Activated naive CD4-positive, alpha-beta T cell treated with anti-CD3 and anti-CD28 coated beads, Interleukin-2, amount 50 U/mL, for 16 hours (primary cell): ENCODE measurements at places on chromosomes 2 and 18.

GRCh38 chr2:60989259-60989658 is 28.3 kb upstream of the PEX13 start:
- no peak for DNase-seq

GRCh38 chr2:84972207-84972783 is 1.3 kb downstream of the KCMF1 start:
- no peak for DNase-seq

DNA sequence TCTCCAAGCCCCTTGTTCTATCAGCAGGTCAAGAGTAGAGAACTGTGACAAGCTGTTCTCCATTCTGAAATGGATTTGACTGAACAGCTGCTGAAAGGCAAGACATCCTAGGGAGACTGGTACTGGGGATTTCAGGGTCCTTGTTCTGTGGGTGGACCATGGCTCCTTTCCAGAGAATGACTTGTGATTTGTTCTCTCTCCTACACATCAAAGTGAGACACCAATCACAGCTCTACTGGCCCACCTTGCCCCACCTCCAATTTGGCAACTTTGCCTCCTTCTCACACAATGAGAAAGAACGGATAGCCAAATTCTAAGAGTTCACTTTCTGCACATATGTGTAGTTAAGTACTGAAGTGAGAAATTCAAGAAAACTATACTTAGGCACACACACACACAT is 67.4 kb downstream of the BCL11A start:
- no peak for DNase-seq

DNA sequence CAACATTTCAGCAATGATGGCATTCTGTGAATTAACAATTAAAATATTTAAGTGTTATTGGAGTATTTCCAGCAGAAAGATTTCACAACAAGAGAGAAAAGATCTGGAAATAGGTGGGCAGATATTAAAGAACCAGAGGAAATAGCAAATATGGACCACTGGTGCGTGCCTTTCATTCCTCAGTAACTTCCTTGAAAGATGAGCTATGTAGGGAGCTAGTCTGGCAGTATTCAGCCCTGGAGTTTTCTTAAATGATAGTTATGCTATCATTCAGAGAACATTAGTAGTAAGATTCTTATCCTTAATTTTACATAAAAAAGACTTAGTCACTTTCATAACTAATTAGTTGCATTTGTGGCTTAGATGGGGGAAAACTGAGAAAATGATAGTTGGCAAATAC is 41.5 kb downstream of the TANC1 start:
- no peak for DNase-seq

DNA sequence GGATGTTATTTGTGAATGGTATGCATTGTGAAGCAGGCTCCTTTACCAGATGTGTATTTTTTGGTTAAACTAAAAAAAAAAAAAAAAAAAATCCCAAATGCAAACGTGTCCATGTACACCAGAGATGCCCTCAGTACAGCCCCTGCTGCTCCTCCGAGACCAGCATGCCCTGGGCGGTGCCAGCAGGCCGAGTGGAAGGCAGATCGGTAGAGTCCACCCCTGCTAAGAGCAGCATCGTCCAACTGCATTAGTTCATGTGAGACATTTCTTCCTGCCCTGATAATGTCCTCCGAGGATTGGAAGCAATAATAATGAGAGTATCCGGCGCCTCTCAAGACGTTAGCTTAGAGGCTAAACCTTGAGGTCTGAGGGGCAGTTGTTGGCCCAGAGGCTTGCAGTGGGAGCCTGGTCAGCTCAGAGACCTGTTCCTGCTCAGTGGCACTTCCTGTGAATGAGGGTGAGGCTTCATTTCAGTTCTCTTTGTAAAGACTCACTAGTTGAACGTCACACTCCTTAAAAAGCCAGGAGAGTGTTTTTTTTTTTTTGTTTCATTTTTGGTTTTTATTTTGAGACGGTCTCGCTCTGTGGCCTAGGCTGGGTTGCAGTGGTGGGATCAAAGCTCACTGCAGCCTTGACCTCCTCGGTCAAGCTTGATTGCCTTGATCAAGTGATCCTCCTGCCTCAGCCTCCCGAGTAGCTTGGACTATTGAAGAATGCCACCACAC is 5.6 kb downstream of the SLC66A3 start:
- DNase-seq: no peak

DNA sequence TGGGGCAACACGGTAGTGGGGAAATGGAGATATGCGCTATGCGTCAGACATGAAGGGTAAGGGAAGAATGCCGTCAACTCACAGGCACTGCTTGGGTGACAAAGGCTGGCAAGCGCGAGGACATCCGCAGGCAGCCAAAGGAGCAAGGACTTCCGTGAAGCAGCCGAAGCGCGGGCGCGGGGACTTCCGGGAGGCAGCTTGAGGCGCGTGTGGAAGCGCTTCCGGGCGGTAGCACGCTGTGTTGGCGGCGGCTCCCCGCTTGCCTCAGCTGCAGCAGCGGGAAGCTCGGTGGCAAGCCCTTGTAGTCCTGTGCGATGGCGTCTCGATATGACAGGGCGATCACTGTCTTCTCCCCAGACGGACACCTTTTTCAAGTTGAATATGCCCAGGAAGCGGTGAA is at the start of gene PSMA8:
TSS of gene PSMA8 (plus strand) at position 218 of the 400 bp plus-strand sequence. CDS start at position 315, 97 bp downstream.
- peak; percentile 57 for DNase-seq

DNA sequence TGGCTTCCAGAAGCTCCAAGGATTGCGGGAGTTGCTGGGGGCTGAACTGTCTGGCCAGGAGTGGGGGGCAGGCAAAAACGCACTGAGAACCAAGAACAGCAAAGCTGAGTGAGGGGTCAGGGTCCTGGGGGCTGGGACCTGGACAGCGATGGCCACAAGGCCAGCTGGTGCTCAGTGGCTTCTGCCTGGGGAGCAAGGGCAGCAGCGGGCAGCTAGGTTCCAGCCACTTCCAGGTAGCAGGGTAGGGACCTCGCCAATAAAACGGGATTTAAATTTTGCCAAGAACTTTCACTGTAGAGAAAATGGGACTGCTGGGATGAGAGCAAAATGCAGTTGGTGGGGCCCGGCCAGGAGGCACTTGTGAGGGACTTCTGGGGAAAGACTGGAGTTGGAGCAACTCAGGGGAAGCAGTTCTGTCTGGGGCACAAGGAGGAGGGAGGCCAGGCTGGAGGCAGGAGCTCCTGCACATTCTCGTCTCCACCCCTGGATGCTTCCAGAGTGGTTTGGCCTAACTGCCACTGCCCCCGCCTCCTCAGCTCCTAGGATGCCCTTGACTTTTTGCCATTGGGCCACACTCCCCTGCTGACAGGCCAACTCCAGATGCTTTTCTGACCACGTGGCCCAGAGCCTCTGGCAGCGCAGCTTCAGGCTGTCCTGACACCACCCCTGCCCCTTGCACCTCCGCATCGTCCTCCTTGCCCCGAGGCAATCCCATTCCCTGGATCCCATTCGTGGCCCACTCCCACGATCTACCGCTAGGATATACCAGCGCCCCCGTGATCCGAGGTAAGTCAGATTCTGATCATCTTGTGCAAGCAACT is 5.5 kb upstream of the CCDC74A start:
- DNase-seq: no peak

DNA sequence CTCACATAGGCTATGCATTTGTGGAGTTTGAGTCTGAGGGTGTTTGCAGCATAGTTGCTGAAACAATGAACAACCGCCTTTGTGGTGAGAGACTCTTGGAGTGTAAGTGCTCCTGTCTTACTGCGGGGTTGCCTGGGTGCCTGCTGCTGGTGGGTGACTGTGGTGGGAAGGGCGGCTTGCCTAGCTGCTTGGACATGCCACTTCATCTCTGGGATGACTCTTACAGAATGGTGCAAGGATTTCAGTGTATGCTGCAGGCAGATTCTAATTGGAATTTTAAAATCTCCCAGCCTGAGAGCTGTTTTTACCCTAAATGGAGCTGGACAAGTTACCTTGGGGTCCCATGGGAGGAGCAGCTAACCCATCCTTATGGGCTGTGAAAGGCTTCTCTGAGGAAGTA is 50.1 kb downstream of the CYP27C1 start:
- DNase-seq: no peak

DNA sequence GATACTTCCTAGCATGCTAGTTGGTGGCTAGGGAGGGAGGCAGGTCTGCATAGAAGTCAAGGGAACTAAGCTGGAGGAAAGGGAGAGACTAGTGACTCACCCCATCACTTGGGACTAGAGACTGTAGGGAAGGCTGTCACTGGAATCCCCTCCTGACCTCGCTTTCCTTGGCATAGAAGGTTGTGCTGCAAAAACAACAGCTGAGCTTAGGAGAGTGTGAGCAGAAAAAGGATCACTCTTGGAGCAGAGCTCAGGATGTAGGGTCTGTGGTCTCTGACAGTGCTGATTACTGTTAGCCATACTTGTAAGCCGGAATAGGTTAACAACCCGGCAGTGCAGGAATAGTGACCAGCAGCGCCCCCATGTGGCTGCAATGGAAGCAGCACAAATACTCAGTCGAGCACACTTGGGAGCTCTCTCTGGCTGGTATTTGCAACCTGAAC is 66.9 kb upstream of the SMAD2 start:
- peak; percentile 27 for DNase-seq

DNA sequence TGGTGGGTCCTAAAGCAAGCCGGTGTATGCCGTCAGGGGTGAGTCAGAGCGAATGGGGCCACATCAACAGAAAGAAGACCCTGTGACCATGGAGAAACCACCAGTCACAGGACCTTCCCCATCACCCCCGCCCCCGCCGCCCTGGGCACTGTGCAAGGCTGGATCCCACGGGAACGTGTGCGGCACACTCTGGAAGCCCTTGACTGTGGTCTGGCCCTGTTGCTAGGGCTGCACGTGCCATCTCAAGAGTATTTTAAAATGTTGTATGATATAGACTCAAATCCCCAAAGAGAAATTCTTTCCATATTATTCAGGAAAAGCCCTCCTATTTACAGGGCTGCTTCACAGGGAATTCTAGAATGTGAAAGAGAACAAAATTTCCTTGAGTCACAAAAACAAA is 174.8 kb downstream of the BCL2 start:
- no peak for DNase-seq

- peak; percentile 32 for DNase-seq
These were observed 593 bp upstream of the SDC1 start for GRCh38 chr2:20225294-20226151.

DNA sequence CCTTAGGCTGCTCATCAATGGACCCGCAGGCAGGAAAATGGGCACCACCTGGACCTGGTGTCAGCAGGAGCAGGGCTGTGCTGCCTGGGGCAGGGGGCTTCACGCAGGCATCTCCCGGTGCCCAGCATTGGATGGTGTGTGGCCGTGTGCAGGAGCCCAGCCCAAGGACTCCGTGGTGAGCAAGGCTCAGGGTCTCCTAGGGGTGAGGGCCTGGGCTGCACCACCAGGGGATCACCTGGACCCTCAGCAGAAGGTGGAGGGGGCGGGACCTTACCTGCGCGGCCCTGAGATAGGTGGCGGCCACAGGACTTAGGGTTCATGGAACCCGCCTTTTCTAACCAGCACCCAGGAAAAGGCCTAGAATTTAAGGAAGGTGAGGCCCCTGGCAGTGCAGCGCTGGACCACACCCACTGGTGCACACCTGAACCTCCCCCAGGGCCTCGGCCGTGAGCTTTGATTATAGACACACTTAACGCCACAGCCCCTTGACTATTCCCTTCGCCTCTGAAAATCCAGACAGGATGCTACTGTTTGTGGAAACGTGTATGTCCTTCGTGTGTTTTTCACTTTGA is 89.0 kb downstream of the TMEM18 start:
- DNase-seq: no peak

DNA sequence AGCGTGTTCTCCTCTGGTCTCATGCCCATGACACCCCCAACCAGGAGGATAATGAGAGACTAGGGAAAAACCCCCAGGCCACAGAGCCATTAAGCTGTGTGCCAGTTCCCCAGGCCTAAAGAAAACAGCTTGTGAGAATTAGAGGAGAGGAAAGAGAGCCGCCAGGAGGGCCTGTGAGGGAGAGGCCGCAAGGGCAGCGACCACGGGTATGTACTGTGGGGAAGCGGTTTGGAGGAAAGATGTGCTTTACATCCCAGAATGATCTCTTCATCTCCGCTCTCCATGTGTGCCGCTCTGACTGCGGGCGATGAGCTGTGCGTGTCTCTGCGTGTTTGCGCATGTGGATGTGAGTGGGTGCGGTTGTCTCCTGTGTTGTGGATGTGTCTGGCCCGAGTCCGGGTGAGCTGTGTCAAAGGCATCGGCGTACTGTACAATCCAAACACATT is 82.9 kb downstream of the DYSF start:
- DNase-seq: no peak

DNA sequence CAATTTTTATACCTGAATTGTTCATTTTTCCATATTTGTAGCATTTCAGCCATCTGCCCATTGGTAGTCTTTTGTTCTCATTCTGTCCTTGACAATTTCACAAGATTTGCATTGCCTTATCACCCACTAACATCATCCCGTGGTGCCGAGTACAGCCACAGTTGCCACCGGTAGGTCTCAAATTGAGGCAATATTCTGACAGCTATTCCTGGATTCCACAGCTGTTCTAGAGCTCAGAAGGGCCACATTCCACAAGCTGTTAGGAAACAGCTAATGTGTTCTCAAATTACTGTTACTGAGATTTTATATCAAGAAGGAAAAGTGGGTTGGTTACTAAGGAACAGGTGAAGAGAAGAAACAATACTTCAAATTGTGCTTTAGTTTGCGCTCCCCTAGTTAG is 178.8 kb downstream of the RPRM start:
- DNase-seq: no peak

DNA sequence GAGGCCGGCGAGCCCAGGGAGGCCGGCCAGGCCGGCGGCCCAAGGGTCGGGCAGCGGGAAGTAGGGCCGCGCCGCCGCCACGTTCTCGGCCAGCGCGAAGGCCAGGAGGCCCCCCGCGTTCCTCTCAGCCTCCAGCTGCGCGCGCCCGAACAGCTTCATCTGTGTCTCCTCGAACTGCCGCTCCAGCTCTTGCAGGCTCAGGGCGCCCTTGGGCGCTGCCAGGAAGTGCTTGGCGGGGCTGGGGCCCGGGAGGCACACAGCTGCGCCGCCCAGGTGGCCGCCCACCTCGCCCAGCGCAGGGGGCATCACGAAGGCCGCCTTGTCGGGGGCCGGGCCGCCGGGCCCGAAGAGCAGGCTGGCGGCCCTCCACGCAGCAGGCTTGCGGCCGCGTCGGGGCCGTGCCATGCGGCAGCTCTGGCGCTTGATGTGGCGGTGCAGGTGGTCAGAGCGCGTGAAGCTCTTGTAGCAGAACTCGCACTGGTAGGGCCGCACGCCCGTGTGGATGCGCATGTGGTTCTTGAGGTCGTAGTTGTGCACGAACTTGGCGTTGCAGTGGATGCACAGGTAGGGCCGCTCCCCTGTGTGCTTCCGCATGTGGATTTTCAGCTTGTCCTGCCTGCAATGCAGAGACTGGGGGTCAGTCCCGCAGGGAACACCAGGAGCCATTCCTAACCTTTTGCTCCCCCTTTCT is 99.0 kb upstream of the SMAD2 start:
- DNase-seq: no peak

GRCh38 chr2:127673291-127674069 is 1.9 kb downstream of the LIMS2 start:
- no peak for DNase-seq
